ENCODE measurements at places on chromosomes 2 and 18. TPM values are rescaled to one million over a fixed set of nuclear protein-coding genes. Genes with fewer than 3 reads are reported as not detected.

Gene TRABD2A
- 10.8 TPM for total RNA-seq

- H3K4me3 ChIP-seq: no peak overlapping the region
- DNase-seq: no peak
- peaks cover 46% of the 10 kb centered on the region for H3K4me1 ChIP-seq
- no peaks in the 10 kb centered on the region for H3K27me3 ChIP-seq
- peaks cover 9% of the 10 kb centered on the region for H3K36me3 ChIP-seq
Observed at GRCh38 chr2:86185517-86186212, 9.6 kb downstream of the IMMT start.

DNA sequence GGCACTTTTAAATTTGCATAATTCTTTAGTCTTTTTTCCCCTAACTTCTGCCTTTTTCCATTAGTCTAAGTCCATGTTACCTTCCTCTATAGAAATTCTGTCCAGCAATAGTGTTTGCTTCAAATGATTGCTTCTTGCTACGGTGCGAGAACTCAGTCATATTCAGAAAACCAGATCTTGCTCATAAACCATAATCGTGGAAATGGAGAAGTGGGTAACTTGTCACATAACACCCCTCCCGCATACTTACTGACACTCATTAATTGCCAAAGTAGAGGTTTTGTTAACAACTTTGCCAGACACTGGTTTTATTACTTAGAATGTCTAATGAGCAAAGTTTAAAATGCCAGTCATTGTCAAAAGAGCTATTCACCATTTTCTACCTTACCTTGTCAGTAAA lies 94.3 kb upstream of the TWSG1 start:
- peaks cover 29% of the 10 kb centered on the region for H3K36me3 ChIP-seq
- DNase-seq: no peak
- no peaks in the 10 kb centered on the region for H3K4me1 ChIP-seq
- no peak overlapping the region for H3K27ac ChIP-seq
- H3K4me3 ChIP-seq: no peak overlapping the region
- peaks cover 2% of the 10 kb centered on the region for H3K27me3 ChIP-seq

DNA sequence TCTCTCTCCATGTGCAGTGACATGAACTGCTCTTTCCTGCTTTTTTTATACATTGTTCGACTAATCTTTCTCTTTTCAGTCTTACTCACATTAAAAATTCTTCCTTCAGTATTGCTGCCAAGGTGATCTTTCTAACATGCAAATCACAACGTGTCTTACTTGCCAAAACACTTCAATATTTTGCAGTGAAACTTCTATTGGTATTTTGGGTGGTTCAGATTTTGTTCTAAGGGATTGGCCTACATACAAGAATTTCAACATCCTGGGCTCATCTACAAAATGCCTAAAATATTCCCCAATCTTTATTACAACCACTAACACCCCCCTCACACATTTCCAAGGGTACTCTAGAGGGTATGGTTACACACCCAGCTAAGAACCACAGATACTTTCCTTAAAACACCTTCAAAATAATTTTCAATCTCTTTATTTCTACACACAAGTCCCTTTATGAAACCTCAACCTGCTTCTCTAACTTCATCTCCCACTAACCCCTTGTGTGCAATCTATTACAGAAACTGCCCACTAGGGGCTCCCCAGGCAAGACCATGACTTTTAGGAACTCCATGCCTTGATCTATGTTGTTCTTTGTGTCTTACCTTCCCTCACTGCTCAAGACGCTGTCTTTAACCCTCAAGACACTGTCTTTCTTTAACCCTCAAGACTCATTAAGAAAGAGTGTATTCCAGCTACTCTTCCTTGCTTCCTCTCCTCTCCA lies 50.9 kb downstream of the COL3A1 start:
- no peak for DNase-seq
- peaks cover 54% of the 10 kb centered on the region for H3K4me1 ChIP-seq
- peak overlapping the region; percentile 63 for H3K27ac ChIP-seq
- H3K27me3 ChIP-seq: peaks cover 14% of the 10 kb centered on the region
- peaks cover 39% of the 10 kb centered on the region for H3K36me3 ChIP-seq
- H3K4me3 ChIP-seq: peak overlapping the region; percentile 0

Gene TMEM247
- not detected for total RNA-seq

GRCh38 chr18:73987247-73987980 lies 160.2 kb downstream of the FBXO15 start:
- H3K36me3 ChIP-seq: peaks cover 12% of the 10 kb centered on the region
- H3K4me1 ChIP-seq: peaks cover 32% of the 10 kb centered on the region
- H3K4me3 ChIP-seq: no peak overlapping the region
- peak; percentile 20 for DNase-seq
- no peak overlapping the region for H3K27ac ChIP-seq
- H3K27me3 ChIP-seq: no peaks in the 10 kb centered on the region

Gene ACKR3
- not detected for total RNA-seq

Gene EFEMP1
- total RNA-seq: 41.7 TPM

- H3K27me3 ChIP-seq: peaks cover 53% of the 10 kb centered on the region
- no peak overlapping the region for H3K27ac ChIP-seq
- no peaks in the 10 kb centered on the region for H3K4me1 ChIP-seq
Observed at GRCh38 chr2:45156605-45157004, 147.4 kb upstream of the SIX2 start.

GRCh38 chr18:31679133-31679742 lies 5.1 kb downstream of the B4GALT6 start:
- H3K4me3 ChIP-seq: no peak overlapping the region
- H3K36me3 ChIP-seq: 0 out of 2 replicates have a peak, but pooled peaks cover 4% of the 10 kb centered on the region
- DNase-seq: no peak
- peaks cover 3% of the 10 kb centered on the region for H3K27me3 ChIP-seq

GRCh38 chr2:112698834-112699515 lies 21.8 kb upstream of the NT5DC4 start:
- H3K4me1 ChIP-seq: peaks cover 10% of the 10 kb centered on the region
- no peak overlapping the region for H3K4me3 ChIP-seq
- DNase-seq: no peak
- H3K27ac ChIP-seq: no peak overlapping the region
- H3K27me3 ChIP-seq: no peaks in the 10 kb centered on the region

DNA sequence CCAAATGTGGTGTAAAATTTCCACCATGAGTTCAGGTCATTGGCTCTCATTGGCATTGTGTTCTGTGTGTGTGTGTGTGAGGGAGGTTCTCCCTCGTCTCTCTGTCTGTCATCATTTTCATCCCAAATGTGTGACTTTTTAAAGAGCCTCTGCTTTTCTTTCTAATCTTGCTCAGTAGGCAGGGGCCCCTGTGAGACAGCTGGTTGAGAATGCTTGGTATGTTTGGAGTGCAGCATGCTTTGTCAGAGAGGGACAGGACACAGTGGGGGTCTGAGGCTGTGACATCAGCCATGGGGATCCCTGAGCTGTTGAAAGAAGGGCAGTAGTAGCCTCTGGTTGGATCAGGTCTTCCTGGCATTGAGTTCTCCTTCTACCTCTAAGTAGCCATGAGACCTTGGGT lies 10.6 kb downstream of the PTPRM start:
- DNase-seq: peak; percentile 68
- peaks cover 7% of the 10 kb centered on the region for H3K36me3 ChIP-seq
- H3K27me3 ChIP-seq: peaks cover 1% of the 10 kb centered on the region
- peaks cover 68% of the 10 kb centered on the region for H3K4me1 ChIP-seq
- H3K4me3 ChIP-seq: peak overlapping the region; percentile 80

DNA sequence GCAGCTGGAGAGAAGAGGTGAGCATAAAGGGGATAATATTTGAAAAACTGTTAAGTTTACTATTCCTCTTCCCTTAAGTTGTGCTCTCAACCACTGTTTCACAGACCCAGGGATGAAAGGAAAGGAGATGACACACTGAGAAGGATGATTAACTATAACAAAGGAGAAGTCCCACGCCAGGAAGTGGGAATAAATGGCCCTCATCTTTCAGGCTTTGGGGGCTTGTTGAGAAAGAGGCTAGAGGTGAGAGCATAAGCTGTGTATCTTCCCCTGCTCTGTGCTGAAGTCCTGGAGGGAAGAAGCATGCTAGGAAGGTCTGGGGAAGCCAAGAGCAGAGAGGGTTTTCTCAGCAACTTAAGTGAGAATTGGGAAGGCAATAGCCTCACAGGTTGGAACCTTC lies 399.1 kb upstream of the ATP5MC3 start:
- H3K27ac ChIP-seq: no peak overlapping the region
- H3K27me3 ChIP-seq: no peaks in the 10 kb centered on the region
- no peaks in the 10 kb centered on the region for H3K36me3 ChIP-seq
- no peaks in the 10 kb centered on the region for H3K4me1 ChIP-seq

Gene IL1F10
- not detected for total RNA-seq

DNA sequence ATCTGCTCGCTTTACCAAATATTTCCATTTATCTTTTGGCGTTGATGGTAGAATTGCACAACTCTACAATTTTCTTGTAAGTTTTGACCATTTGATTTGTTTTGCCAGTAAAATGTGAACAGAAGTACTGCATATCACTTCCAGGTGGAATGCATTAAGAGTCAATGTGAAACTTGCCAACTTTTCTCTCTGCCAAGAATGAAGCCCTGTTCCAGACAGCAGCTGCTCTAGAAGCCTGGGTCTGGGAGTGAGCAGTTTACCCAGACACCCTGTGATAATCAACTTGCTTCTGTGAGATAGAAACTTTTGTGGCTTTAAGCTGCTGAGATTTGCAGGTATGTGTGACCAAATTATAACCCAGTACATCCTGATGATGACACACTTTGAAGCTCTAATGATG lies 115.9 kb upstream of the SYT4 start:
- no peak overlapping the region for H3K4me3 ChIP-seq
- no peaks in the 10 kb centered on the region for H3K36me3 ChIP-seq
- H3K27ac ChIP-seq: no peak overlapping the region
- H3K27me3 ChIP-seq: no peaks in the 10 kb centered on the region
- no peaks in the 10 kb centered on the region for H3K4me1 ChIP-seq
- no peak for DNase-seq

GRCh38 chr18:35982409-35983114 lies 10.1 kb downstream of the RMP24 start:
- peaks cover 59% of the 10 kb centered on the region for H3K36me3 ChIP-seq
- H3K4me1 ChIP-seq: peaks cover 51% of the 10 kb centered on the region
- H3K27ac ChIP-seq: peak overlapping the region; percentile 97
- no peaks in the 10 kb centered on the region for H3K27me3 ChIP-seq
- DNase-seq: peak; percentile 80

Gene HADHB
- 104 TPM for total RNA-seq

Gene HTR2B
- total RNA-seq: 0.09 TPM

Gene MAL
- total RNA-seq: not detected

DNA sequence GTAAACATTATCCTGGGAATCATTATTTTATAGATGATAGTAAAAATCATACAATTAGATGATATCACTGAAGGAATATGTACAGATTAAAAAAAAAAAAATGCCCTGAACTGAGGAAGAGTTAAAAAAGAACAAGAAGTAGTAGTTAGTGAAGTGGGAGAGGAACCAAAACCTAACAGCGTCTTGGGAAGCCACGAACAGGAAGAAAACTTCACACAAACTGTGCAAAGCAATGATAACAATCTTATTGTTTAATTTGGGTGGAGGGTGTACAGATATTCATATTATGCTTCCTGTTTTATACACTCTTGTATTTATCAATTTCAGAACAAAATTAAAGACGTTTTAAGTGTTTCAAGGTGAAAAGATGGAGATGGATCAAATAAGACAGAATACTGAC lies 3.5 kb downstream of the HEATR5B start:
- peaks cover 23% of the 10 kb centered on the region for H3K36me3 ChIP-seq
- peaks cover 13% of the 10 kb centered on the region for H3K4me1 ChIP-seq
- no peaks in the 10 kb centered on the region for H3K27me3 ChIP-seq
- peak overlapping the region; percentile 62 for H3K27ac ChIP-seq
- no peak for DNase-seq
- no peak overlapping the region for H3K4me3 ChIP-seq

GRCh38 chr2:150572194-150572766 lies 84.8 kb upstream of the RND3 start:
- peak overlapping the region; percentile 63 for H3K27ac ChIP-seq
- H3K36me3 ChIP-seq: no peaks in the 10 kb centered on the region
- H3K27me3 ChIP-seq: no peaks in the 10 kb centered on the region
- no peak for DNase-seq

DNA sequence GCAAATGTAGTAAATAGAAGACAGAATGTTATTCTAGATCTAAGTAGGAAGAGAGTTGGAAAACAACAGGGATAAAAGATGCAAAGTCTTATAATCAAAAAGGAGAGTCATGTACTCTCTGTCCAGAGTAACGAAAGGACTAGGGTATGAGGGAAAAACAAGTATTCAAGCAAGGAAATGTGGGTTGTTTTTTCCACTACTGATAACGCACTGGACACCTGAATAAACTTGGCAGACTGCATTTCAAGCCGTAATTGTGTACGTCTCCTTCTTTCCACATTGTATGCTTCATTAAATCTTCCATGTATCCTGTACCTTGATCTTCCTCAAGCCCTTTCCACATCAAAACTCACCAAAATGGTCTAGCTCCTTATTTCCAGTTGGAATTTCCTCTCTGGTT lies 420.6 kb downstream of the ZEB2 start:
- H3K4me1 ChIP-seq: peaks cover 51% of the 10 kb centered on the region
- H3K36me3 ChIP-seq: peaks cover 11% of the 10 kb centered on the region
- no peak for DNase-seq
- no peak overlapping the region for H3K4me3 ChIP-seq
- H3K27ac ChIP-seq: peak overlapping the region; percentile 69

DNA sequence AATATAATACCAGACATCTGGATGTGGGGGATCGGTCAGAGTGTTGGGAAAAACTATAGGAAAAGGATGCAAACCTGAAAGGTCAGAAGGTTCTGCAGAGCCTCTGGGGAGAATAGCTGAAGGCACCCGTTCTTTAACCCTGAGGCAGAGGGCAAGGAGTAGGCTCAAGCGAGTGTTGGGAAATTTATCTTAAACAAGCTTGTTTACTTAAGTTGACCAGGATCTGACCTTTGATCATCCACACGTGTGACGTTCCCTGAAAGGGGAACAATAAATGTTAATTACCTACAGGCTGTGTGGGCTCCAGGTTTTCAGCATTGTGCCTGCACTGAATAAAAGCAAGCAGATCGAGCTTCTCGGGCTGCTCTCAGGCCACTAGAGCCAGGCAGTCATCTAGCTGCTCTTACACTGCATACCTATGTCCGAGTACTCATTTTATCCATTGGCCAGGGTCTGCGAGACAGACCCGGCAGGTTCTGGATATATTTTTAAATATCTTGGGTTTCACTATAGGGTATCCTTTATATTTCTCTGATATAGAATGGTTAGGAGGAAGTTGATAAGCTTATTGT lies 400.6 kb upstream of the CHST9 start:
- DNase-seq: no peak
- no peaks in the 10 kb centered on the region for H3K27me3 ChIP-seq
- H3K27ac ChIP-seq: no peak overlapping the region
- no peaks in the 10 kb centered on the region for H3K36me3 ChIP-seq
- no peak overlapping the region for H3K4me3 ChIP-seq
